ENCODE measurements at places on chromosomes 16 and 17.

DNA sequence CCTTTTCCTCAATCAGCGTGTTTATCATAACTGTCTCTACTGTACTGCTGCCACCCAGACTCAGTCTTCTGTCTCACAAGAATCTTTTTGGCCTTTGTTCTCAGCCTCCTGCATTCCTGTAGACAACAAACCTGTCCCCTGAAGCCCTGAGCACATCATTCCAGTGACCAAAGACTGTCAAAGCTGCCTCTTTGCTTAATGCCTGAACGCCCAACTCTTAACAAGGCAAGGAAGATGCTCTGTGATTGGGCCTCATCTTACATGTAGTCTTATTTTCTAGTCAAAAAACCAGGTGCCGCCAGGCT, 29.3 kb upstream of the AQP8 start:
- DNase-seq: no peak

GRCh38 chr17:11916091-11916490, 81.2 kb downstream of the ZNF18 start:
- no peak for DNase-seq

DNA sequence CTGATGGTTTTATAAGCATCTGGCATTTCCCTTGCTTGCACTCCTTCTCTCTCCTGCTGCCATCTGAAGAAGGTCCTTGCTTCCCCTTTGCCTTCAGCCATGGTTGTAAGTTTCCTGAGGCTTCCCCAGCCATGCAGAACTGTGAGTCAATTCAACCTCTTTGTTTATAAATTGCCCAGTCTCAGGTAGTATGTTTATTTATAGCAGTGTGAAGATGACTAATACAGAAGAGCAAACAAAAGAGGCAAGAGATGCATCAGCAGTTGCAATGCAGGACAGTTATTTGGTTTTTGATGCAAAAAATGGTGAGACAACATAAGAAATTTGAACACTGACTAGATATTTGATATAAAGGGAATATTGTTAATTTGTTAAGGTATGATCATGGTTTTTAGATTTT, 16.8 kb downstream of the TMEM100 start:
- no peak for DNase-seq

GRCh38 chr16:85389679-85390470, 223.2 kb upstream of the GSE1 start:
- no peak for DNase-seq

DNA sequence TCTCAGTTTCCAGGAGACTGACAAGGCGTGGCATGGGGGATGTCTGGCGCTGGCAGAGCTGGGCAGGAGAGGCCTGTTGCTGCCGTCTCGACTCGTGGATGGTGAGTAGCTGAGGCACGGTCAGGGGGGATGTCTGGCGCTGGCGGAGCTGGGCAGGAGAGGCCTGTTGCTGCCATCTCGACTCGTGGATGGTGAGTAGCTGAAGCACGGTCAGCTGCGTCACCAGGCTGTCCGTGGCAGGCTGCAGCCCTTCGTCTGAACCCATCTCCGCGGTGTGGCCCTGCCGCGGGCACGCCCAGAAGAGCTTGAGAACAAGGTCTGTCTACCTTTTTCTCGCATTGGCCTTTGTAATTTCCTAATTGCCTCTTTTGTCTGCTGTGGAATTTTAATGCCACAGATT, 25.0 kb downstream of the ZNF750 start:
- no peak for DNase-seq

GRCh38 chr17:18041776-18042175, 2.6 kb downstream of the GID4 start:
- no peak for DNase-seq

GRCh38 chr16:83118365-83118764, 491.6 kb downstream of the CDH13 start:
- DNase-seq: no peak

All from occipital lobe (tissue), 3 donors.